ENCODE measurements at places on chromosomes 5 and 9. TPM values are rescaled to one million over a fixed set of nuclear protein-coding genes. Genes with fewer than 3 reads are reported as not detected.

The OR1J2 gene
- not detected for total RNA-seq

The TOR2A gene
- total RNA-seq, result 3.8 TPM

The PCDHGB5 gene
- total RNA-seq, result 6.1 TPM

The SV2C gene
- 0.22 TPM for total RNA-seq

GRCh38 chr5:139453683-139454567 is 8.6 kb downstream of the ECSCR start:
- DNase-seq, result no peak

- DNase-seq, result no peak
Observed at GRCh38 chr9:112787978-112788377, 37.4 kb downstream of the SNX30 start.

- DNase-seq, result no peak
Observed at GRCh38 chr5:169263591-169263990, 37.3 kb downstream of the SLIT3 start.

GRCh38 chr9:27408001-27408400 is 111.1 kb upstream of the EQTN start:
- DNase-seq, result no peak

DNA sequence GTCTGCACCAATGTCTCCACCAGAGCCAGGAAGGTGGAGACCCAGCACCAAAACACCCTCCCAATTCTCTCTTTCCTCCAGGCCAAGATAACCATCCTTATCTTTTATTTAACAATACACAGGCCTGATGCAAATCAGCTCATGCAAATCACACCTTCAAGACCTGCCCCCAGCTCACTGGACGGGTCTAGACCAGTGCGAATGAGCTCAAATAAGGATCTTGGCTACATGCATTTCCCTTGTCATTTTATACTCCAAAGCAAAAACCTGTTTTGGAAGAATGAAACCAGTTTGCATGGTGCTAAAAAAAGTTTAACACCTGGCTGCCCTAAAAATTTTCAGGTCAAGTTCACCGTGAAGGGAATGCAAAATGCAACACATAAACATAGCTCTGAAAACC is 31.9 kb upstream of the DAPK1 start:
- DNase-seq, result no peak

DNA sequence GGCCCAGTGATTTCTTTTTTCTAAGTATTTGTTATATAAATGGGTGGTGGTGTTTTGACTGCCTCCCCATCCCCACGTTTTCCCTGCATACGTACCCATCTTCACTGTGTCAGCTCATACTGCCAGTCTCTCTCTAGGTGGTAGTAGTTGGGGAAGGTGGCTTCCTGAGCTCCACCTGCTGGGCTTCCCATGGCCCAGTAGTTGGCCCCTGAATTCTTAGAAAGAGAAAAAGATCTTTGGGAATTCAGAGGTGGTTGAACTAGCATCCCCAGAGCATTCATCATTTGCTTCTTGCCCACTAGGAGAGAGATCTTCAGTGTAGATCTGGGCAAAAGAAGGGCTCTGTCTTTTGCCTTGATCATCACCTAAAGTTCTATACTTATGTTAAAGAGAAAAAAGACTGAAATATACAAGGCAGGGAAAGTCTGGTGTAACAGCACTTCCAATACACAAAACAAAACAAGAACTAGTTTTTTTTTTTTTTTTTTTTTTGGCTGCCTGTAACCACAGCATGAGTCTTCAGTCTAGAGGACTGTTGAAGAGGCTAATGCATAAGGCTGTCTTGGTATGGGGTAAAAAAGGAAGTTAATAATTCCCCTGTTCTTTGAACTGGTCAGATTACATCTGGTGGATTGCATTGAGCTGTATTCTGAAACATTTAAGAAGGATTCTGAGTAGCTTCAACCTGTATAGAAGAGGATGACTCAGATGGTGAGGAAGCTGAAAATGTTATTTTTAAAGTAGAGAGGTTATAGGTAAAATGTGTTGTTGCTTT is 128.7 kb downstream of the ATG10 start:
- no peak for DNase-seq
